Jurkat, Clone E6-1 (cell line): ENCODE measurements at places on chromosomes 3 and 15.

DNA sequence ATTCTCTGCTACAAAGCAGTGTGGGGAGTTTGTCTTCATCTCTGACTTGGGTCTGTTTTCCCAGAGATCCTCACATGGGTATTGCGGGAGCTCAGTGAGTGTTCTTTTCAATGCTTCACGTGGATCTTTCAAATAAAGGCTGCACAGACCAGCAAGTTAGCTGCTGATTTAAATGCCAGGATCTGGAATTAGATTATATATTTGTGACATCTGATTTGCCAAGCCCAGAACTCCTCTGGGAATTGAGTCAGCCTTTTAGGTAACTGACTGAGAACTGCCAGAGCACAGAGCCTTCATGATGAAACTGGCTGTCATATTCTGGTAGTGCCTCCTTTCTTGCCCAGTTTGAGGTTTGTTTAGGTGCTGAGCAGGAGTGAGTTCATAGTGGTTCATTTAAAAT lies 14.7 kb downstream of the EDEM1 start:
- no peak for DNase-seq

GRCh38 chr3:150049317-150049716 lies 78.6 kb upstream of the PFN2 start:
- no peak for DNase-seq

DNA sequence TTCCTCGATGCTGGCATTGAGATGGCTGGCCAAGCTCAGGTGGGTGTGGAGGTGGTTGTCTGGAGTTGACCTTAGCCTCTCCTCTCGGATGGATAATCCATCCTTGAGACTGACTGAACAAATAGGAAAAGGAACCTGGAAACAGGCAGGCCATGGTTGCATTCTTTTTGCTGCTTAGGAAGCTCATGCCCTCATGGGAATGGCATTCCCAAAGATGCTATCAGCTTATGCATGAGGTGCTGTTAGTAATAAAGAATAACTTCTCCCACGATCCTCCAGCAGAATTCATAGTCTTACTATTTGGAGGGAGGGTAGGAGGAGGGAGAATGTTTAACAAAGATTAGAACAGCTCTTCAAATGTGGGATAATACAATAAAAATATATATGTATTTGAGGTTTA lies 303.0 kb upstream of the TPM1 start:
- DNase-seq, result no peak

- DNase-seq, result no peak
Observed at GRCh38 chr15:71250936-71251583, 135.8 kb downstream of the THSD4 start.

DNA sequence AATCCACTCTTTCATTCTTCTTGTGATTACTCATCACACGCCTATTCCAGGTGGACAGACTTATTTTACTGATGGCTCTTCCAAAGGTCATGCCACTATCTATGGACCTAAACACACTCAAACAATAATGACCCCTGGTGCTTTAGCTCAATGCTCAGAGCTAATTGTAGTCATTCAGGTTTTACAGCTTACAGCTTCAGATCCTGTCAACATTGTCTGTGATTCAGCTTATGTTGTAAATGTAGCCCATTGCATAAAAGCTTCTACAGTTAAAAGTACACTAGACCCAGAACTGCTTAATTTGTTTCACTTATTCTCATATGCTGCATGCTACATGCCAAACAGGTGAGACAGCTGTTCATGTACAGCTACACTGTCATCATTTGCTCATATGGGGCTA lies 49.2 kb downstream of the LSM3 start:
- no peak for DNase-seq

DNA sequence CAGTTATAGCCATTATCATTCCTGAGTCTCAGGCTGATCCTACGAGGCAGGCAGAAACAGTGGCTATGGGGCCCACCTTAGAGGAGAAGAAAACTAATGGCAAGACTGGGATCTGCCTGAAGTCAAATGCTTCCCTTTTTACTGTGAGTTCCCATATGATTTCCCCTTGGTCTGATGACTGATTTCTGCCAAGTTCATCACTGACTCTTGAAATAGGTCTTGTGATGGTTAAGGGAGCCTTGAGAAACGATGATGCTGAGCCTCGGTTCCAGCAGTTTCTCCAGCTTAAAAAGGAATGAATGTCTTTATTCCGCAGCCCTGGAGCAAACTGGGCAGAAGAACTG lies 29.4 kb upstream of the LDHAL6B start:
- DNase-seq, result no peak
